A549 (cell line): ENCODE measurements at places on chromosomes 1 and 21.

- peak; percentile 82 for DNase-seq
These were observed 41.4 kb downstream of the RNF115 start for GRCh38 chr1:145782272-145783099.

DNA sequence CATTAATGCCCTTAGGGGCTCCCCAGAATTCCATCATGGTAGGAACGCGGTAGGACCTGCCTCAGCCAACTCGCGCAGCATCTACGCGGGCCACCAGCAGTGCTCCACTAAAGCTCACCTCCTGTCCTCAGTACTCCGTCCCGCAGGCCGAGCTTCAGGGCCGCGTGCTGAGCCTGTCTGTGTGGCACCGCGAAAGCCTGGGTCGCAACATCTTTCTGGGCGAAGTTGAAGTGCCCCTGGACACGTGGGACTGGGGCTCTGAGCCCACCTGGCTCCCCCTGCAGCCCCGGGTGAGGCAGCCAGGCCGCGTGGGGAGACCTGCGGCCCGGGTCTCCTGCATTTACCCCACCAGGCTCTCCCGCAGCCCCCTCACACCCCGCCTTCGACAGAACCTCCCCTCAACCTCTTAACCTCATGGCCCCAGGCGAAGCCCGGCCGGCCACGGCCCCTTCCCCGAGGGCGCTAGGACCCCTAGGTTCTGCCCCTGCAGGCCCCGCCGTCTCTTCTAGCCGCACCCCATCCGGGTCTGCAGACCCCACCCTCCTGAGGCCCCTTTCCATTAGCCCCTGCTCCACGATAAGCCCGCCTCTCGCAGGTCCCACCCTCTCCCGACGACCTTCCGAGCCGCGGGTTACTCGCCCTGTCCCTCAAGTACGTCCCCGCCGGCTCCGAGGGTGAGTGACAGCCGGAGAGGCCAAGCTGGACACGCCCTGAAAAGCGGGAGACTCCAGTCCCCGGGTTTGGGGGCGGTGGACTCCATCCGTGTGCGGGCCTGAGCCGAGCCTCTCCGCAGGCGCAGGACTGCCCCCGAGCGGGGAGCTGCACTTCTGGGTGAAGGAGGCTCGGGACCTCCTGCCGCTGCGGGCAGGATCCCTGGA is 9.1 kb downstream of the SYTL1 start:
- no peak for DNase-seq

- no peak for DNase-seq
These were observed 197.5 kb downstream of the KCNT2 start for GRCh38 chr1:196410768-196411167.

- no peak for DNase-seq
These were observed 408.0 kb upstream of the KAZN start for GRCh38 chr1:14190508-14190907.

GRCh38 chr1:43832255-43832654 is 101.3 kb upstream of the ARTN start:
- DNase-seq = no peak

GRCh38 chr1:207952617-207953542 is 42.0 kb upstream of the CD34 start:
- DNase-seq = no peak

GRCh38 chr1:30754684-30755171 is 2.8 kb downstream of the LAPTM5 start:
- no peak for DNase-seq

- no peak for DNase-seq
These were observed 49.0 kb upstream of the LRP8 start for GRCh38 chr1:53376742-53377437.
